ENCODE measurements at places on chromosomes 3 and 15. TPM values are rescaled to one million over a fixed set of nuclear protein-coding genes. Genes with fewer than 3 reads are reported as not detected.

GRCh38 chr15:70279096-70279495 lies 181.4 kb upstream of the TLE3 start:
- DNase-seq, result no peak

GRCh38 chr3:136645915-136646314 lies 106.3 kb downstream of the STAG1 start:
- no peak for DNase-seq

SLC24A5 gene
- total RNA-seq, result not detected

MESP2 gene
- 0.38 TPM for total RNA-seq

Measured in H1 (cell line).